GM23338 (cell line): ENCODE measurements at places on chromosomes 12 and 14.

GRCh38 chr14:54669721-54670561 is 103.0 kb downstream of the SAMD4A start:
- DNase-seq: no peak

DNA sequence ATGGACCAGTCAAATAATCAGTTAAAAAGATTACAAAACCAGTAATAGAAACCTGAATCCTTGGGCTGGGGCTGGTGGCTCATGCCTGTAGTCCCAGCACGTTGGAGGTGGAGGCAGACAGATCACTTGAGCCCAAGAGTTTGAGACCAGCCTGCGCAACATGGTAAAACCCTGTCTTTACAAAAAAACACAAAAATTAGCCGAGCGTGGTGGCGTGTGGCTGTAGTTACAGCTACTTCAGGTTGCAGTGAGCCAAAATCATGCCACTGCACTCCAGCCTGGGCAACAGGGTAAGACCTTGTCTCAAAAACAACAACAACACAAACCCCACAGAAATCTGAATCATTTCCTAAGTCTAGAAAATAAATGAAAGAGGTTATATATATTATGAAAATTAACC is 100.6 kb downstream of the HEATR5A start:
- no peak for DNase-seq

GRCh38 chr12:21894792-21895595 is 46.2 kb downstream of the ABCC9 start:
- no peak for DNase-seq

DNA sequence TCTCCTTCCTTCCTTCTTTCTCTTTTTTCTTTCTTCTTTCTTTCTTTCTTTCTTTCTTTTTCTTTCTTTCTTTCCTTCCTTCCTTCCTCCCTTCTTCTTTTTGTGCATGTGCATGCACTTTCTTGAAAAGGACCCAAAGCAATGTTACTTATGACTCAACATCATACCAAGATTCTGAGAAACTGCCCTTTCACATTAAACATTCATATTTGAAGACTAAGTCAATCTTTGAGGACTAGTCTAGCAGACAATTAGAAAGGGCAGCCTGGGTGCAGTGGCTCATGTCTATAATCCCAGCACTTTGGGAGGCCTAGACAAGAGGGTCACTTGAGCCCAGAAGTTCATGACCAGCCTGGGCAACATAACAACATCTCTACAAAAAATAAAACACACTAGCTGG is 212.8 kb upstream of the KITLG start:
- DNase-seq: no peak

GRCh38 chr12:107045186-107045585 is 48.2 kb downstream of the CRY1 start:
- DNase-seq: no peak

DNA sequence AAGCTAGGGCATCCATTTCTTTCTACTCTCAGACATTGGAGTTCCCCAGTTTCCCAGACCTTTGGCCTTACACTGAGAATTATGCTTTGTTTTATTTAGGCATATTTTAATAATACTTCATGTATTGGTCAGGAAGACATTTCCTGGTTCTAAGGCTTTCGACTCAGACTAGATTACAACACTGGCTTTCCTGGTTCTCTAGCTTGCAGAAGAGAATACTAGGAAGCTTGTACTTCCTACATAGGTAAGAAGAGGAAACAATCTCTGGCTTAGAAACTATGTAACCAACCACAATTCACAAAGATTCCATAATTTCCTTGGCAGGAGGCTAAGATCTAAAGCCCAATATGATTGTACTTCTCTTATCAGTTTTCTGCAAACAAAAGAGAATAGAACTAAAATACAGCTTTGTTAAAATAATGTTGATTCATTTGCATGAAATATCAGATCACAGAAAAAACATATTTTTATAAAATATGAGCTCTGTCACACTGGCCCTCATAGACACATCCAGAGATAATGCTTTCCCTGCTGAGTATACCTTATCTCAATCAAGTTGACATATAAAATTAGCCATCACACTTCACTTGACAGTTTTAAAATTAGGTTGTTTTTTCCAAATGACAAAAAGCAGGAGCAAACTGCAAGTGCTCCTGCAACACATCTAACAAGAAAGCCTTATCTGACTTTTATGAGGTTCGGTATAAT is 30.5 kb downstream of the CLEC2D start:
- no peak for DNase-seq

- no peak for DNase-seq
Observed at GRCh38 chr14:24966579-24966964, 83.4 kb downstream of the STXBP6 start.

DNA sequence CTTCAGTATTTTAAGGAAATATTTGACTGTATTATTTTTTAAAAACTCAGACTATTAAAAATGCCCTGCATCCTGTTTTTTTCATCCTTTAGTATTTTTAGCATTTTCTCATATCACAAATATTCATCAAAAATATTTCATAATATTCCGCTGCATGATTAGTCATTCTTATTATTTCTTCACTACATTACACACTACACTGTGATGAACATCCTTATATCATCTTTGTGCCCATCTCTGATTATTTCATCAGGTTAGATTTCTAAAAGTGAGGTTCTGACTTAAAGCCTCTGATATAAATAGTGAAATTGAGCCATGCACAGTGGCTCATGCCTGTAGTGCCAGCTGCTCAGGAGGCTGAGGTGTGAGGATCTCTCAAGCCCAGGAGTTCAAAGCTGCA is 8.1 kb downstream of the COCH start:
- DNase-seq: no peak

DNA sequence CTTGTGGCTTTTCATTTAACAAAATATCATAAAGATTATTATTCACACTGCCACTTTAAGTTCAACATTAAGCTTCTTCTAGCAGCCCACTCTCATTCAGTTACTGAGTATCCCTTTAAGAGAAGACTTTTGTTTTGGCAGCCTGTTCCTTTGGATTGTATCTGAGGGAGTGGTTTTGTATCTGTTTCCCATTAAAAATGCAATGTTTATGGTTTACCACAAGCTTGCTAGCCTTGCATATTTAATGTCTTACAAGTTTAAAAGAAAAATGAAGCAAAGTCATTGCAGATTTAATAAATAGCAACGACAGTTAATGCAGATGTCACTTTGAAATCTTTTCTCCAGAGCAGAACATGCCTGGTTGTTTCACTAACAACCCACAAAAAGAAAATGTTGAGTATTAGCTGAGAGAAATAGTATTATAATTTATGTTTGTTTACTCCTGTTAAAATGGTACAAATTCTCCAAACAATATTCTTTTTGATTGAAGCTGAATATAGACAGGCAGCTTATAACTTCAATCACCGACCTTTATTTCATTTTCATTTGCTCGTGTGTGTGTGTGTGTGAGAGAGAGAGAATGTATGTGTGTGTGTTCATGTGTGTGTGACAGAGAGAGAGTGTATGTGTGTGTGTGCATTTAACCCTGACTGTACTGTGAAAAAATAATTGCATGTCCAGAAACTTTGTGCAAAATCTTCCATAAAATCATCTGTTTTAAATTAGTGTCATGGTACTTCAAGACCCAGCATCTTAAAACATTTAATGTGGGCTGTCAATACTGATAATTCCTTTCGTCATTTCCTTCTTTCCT is 1.8 kb downstream of the DCN start:
- no peak for DNase-seq

DNA sequence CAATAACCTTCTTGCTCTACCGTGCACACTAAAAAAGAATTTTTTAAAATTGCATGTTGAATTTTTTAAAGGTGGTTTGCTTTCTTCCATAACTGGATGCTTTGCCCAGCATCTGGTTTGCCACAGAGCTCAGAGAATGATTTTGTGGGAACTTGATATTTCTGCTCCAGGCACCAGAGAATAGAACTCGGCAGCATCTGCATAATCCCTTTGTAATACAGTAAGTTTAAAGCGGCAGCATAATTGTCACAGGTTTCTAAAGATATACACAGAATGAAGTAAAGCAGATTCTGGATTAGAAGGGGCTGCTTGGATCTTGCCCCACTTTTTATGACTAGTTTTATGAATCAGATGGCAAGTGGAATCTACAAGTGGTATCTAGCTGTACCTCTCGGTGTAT is 352.0 kb downstream of the NPAS3 start:
- DNase-seq: no peak

- DNase-seq: no peak
Observed at GRCh38 chr14:84404246-84404645, 1125.7 kb upstream of the FLRT2 start.

DNA sequence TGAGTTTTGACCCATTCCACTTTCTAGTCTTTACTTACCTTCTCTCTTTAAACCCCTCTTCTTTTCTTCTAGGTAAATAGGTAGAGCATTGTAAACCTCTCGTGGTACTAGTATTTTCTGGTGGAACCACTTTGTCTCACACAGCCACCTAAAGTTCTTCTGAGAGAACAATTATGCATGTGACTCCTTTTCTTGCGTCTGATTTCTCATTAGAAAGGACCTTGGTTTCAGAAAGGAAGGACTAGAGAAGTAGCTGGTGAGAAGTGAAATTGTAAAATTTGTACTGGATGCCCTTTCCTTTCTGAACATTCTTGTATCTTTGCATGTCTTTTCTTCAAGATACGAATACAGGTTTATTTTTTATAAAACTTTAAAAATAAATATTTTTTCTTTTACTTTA is 99.0 kb downstream of the NUBPL start:
- DNase-seq: no peak

- DNase-seq: peak; percentile 68
Observed at GRCh38 chr14:36129181-36129580, 47.3 kb downstream of the PTCSC3 start.

DNA sequence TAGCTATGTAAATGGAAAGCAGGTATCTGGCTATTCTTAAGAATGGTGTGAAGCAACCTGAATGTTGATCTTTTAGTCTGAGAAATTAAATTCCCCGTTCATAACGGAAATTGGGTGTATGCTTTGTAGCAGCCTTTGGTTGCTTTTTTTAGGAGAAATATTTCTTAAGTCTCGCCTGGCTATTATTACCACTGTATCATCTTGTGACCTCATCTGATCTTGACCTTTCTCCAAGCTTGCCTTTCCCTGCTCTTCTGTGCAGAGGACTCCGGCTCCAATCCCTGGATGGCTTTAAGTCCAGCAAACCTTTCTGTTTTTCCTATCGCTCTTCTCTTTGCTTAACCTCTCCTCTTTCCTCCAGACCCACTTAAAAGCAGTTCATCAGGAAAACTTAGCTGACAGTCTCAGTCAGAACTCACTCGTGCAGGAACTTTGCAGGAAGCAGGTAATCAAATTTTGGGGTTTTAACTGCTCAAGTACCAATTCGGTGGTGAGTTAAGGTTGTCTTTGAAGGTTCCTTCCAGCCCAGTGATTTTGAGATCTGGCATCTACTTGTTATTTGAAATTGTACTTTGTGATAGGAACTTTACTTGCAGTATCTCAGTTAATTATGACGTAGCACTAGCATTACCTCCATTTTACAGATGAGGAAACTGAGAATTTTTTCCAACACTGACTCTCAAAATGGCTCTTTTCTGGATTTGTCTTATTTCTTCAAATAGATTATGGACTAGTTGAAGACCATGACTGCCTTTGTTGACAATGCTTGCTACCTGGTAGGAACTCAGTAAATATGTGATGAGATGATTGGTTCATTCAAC is 14.1 kb downstream of the PPFIBP1 start:
- DNase-seq: no peak
